ENCODE measurements at places on chromosomes 4 and X.
A peak's percentile ranks its signal among the peaks of the same experiment; 100 is the strongest.

DNA sequence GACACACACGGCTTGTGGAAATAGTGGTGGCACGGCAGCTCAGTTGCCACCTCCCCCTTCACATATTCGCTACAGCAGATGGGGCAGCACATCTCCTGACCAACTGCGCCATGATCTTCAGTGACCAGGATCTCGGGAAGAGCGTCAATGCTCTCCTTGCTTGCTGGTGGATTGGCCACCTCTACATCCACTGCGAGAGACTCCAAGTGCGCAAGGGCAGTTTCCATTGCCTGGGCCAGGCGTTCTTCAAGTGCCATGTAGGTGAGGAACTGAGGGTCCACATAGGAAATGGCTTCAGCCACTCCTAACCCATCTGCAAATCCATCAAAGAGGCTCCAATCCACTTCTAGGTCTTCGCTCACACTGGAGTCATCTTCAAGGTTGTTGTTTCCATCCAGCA lies 3.9 kb downstream of the PJA1 start:
- no peak for DNase-seq

DNA sequence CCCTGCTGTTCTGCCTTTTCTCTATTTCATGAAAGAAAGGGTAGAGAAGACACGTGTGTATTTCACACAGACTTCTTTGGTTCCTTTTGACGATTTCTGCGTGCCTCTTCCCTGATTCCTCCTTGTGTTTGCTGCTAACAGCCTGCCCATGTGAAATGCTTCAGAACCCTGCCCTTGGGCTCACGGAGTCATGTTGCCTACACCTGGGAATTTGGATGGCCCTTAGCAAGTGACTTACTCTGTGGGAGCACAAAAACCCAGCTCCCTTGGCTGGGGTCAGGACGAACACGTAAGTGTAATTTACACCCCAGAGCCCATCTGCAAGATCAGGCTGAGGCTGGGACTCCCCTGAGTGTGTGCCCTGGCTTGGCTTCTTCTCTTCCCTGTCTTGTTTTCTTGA lies 220.3 kb upstream of the BCOR start:
- no peak for DNase-seq

DNA sequence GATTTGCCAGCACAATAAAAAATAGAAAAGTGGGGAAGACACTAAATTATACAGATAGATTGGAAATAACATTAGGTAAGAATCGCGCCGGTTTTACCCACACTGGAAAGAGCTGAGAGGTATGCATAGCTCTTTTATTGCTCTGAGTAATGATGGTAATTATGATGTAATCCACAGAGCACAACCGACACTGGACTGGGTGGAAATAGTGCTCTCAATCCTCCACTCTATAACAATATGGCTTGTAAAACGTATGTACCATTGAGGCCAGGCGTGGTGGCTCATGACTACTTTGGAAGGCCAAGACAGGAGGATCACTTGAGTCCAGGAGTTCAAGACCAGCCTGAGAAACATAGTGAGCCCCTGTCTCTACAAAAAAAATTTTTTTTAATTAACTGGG lies 104.3 kb upstream of the RAPGEF2 start:
- peak; percentile 31 for DNase-seq

- no peak for DNase-seq
These were observed 9.1 kb downstream of the OCRL start for GRCh38 chrX:129549124-129549523.

GRCh38 chr4:157804986-157805385 lies 367.8 kb downstream of the GASK1B start:
- DNase-seq = no peak

DNA sequence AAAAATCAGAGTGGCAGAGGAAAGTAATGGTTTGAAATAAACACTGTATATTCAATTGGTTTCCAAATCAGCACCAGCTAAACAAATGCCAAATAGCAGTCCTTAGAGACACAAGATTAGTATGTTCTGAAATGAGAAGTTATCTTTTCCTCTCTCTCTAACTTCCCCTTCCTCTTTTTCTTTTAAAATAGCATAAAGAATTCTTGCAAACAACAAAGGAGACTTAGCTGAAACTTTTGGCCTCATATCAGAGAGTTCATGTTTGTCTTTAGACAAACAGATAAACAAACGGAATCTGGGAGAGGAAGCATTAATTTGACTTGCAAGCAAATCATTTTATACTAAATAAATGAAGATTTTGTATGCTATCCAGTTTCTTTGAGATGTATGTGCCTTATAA lies 399.0 kb downstream of the GBA3 start:
- no peak for DNase-seq

GRCh38 chr4:187726485-187726884 lies 269.1 kb upstream of the ZFP42 start:
- no peak for DNase-seq

- DNase-seq = no peak
These were observed 140.5 kb upstream of the ADAMTS3 start for GRCh38 chr4:72709475-72709874.

GRCh38 chr4:4995103-4995907 lies 24.0 kb downstream of the CYTL1 start:
- DNase-seq = no peak
